ENCODE measurements at places on chromosomes 16 and 17.

GRCh38 chr17:62892870-62893338 is 73.1 kb upstream of the TANC2 start:
- no peak for DNase-seq

DNA sequence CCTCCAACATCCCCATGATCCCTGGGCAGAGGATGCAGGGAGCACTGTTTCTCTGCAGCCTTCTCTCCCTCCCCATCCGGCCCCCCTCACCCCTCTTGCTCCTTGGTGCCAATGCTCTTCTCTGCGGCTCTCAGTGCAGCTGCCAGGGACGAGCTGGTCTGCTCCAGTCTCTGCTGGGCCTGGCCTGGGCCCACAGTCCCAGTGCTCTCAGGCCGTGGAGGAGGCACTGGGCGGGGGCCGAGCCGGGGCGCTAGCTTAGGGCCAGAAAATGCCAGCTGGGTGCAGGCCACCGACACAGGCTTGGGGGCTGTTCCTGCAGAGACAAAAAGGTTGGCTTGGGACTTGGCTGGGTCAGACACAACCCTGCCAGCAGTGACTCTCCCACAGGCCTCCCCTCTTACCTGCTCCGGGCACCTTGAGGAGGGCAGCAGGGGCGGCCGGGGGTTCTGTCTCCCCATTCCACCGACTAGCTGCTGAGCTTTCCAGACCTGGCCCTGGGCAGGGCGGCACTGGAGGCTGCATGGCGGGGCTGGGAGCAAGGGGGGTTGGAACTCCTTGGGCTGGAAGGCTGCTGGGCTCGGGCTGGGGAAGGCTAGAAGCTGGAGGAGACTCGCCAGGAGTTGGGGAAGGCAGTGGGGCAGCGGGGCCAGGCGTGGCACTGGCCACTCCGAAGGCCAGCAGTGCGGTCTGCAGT is 13.8 kb downstream of the CASKIN2 start:
- no peak for DNase-seq

DNA sequence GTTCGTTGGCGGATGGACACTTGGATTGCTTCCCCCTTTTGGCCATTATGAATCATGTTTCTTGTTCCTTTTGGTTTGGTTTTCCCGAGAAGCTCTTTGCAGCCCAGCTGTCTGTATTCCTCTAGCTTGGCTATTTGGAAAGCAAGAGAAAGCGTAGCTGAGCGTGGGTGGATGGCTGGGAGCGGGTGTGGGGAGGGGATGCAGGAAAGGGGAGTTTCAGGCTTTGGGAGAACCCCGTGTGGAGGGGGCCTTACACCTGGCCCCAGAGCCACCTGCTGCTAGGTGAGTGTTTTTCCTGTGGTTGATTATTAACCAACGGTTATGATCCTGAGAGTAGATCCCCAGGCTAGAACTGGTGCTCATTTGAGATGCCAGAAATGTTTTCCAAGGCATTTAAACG is 103.7 kb downstream of the RAP1GAP2 start:
- no peak for DNase-seq

DNA sequence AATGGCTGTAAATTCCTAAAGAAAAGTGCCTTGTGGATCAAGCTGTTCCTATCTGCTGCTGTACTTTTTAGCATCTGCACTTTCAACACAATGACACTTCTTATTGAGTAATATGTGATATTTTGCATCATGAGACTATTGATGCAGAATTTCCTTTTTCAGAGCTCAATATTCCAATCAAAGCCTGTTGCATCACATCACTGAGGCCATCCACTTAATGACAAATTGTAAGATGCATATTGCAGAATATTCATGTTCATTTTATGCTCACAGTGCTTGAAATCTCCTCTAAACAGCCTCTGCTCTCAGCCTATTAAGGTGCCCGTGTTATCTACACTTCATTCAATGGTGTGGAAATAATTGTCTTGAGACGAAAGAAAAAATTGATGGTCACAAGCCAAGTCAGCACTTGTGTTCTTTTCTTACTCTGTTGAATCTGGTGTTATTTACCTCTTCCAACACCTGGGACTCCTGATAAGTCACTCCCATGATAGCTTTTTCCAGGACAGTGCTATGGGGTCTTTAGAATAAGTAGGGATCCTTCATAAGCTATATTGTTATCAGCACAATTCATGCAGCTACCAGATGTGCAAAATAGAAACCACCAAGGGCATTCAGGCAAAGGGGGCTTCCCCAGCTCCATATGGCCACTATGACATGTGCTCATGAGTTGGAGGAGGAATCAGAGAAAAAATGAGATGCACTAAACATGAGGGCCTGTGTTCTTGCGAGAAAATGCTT is 9.3 kb upstream of the SKAP1 start:
- no peak for DNase-seq

DNA sequence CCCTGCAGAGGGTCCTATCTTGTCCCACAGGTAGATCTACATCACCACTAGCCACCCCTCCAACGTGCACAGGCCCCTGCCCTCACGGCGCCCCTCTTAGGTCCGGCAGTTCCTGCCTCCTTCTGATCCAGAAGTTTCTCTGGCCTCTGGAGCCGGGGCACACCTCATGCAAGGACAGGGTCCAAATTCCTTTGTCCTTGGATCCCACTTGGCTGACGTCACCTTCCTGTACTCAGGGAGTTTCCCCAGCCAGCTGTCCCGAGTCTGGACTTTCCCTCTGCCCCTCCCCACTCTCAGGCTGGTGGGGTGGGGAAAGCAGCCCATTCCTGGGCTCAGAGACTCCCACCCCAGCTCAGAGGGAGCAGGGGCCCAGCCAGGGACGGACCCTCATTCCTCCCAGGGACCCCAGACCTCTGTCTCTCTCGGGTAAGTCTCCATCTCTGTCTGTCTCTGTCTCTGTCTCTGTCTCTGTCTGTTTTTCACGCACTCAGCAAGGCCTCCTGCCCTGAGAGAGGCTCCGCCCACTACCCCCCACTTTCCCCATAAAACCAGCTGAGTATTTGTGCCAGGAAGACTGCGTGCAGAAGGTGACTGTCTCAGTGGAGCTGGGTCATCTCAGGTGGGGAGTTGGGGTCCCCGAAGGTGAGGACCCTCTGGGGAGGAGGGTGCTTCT is at the start of gene IL32:
IL32 (plus strand) TSS at position 572 of the 673 bp plus-strand sequence. CDS start 172 bp downstream, outside the sequence.
- DNase-seq, result no peak

- peak; percentile 89 for DNase-seq
Observed at GRCh38 chr17:41801374-41802271, 10.1 kb downstream of the P3H4 start.

GRCh38 chr17:9725575-9725974 is 65.8 kb downstream of the DHRS7C start:
- peak; percentile 33 for DNase-seq

GRCh38 chr17:34434052-34434451 is 71.0 kb upstream of the CCL1 start:
- DNase-seq, result no peak

DNA sequence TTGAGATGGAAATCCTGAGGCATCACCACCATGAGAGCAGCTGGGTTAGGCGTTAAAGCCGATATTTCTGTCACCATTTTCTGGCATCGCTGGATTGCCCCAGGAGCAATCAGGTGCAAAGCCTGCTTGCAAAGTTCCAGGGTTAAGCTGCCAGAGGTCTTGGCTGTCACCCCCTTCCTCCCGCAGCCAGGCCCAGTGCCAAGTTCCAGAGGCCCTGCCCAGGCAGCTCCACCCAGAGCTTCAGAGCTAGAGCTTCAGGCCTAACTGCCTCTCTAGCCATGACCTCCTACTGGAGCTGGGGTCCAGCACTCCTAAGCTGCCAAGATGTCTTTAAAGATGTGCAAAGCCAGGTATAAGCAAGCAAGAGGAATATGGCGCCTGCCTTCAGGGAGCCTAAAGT is 8.8 kb upstream of the TMEM238L start:
- DNase-seq, result no peak

GRCh38 chr16:87407511-87408112 is 15.5 kb downstream of the MAP1LC3B start:
- peak; percentile 59 for DNase-seq

- DNase-seq, result no peak
Observed at GRCh38 chr17:30084788-30085187, 31.8 kb upstream of the NSRP1 start.

GRCh38 chr17:74512624-74513091 is 18.6 kb downstream of the CD300LB start:
- DNase-seq, result no peak

DNA sequence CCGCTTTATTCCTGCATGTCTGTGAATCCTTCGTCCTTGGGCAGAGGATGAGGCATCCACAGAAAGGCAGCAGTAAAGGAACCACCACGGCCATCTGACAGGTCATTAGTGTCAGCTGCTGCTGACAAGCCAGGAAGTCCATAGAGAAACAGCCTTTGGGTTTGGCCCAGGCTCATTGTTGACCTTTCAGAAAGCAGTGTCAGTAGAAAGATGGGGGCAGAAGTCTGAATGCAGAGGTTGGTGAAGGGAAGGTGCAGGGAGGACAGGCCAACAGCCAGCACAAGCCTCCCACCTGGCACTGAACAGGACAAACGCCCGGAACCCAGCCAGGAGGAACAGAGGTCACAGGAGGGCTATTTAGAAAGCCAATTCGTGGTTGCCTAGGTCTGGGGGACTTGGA is 105.8 kb downstream of the VAT1L start:
- DNase-seq, result no peak
